Activated CD8-positive, alpha-beta T cell treated with anti-CD3 and anti-CD28 coated beads, Interleukin-2, amount 10 ng/mL, durations not matched to agents 7 days and 5 days (primary cell): ENCODE measurements at places on chromosomes 6 and 20. TPM values are rescaled to one million over a fixed set of nuclear protein-coding genes. Genes with fewer than 3 reads are reported as not detected.
A peak's percentile ranks its signal among the peaks of the same experiment; 100 is the strongest.

DNA sequence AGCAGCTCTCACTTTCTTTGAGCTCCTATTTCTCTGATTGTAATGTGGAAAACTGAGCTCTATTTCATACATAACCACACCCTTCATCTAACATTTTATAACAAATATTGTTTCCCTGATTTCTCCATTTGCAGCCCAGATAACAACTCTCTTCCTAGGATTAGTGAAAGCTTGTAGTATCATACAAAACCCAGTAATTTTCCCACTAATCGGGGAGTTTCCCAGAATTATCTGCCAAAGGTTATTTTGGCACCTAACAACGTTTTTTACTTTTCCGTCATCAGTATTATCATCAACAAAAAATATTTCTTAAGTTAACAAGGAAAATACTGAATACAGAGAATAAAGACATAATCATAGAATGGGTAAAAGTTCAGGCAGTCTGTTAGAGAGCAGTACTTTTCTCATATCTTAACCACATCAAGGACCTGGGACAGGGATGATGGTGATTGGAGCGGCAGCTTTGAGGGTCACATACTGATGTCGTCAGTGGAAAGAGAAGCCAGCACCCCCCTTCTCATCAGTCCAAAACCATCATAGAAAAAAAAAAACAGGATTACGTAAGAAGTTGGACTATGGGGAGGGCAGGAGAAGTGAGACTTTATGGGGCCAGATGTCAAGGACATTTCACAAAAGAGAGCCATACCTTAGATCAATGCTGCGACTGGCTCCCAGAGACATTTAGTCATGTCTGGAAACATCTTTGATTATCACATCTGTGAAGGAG is 166.1 kb upstream of the TNFAIP3 start:
- no peak for DNase-seq

DNA sequence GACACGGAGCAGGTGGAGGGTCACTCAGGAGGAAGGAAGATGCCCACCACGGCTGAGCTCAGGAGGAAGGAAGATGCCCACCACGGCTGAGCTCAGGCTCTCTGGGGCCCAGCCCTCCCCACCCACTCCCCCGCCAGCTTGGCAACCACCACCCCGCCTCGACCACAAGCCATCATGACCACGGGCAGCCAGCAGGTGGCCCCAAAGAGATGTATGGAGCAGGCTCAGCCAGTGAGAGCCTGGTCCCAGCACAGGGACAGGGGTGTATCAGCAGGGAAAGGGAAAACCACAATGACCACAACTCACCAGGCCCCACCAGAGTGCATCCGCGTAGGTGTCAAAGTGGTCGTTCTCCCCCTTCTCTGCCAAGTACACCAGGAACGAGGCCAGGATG is 30.4 kb downstream of the KCNQ2 start:
- DNase-seq: peak; percentile 70

DNA sequence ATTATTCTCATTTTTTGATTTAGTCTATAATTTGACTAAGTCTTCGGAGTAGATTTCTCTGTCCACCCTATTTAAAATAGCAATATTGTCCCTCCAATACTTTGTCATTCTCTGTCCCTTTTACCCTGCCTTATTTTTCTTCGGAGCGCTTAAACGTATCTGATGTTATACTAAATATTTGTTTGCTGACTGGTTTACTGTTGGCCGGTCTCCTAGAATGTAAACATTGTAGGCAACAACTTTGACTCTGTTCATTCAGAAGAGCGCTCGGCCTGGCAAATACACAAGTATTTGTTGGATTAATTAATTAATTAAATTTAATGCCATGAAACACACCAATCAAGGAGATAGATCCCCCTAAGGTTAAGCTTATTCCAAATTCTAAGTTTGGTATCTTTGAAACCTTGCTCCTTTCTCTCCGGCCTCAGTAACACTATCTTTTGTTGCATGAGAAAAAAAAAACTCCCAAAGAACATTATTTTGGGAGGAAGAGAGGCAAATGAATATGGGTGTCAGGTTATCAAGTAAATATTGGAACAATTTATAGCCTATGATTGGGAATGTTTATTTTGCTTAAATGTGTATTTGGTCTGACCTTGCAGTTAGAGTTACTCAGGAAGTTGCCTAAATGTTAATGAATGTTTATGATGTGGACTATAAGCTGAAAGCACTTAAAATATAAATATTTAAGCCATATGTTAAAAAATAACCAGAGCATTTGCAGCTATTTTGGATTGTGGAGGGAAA is 231.1 kb downstream of the SOX4 start:
- no peak for DNase-seq

DNA sequence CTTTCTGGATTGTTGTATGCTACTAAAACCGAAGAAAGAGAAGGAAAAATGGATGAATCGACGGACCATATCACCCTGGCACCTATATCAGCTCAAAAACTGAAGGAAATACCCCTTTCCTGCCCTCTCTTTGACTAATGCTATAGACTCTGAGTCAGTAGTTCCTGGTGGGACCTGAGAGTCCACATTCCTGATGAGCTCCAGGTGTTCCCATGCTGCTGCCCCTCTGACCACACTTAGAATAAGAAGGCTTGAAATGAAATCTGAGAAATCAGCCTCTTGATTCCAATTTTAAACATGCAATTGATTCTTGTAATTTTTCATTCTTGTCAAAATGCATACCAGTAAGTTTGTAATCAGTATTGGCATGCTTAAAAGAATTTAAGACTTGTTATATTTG is 75.2 kb downstream of the PRL start:
- no peak for DNase-seq

BCAS4 gene
- 32.6 TPM for total RNA-seq
